ENCODE measurements at places on chromosomes 4 and X.

DNA sequence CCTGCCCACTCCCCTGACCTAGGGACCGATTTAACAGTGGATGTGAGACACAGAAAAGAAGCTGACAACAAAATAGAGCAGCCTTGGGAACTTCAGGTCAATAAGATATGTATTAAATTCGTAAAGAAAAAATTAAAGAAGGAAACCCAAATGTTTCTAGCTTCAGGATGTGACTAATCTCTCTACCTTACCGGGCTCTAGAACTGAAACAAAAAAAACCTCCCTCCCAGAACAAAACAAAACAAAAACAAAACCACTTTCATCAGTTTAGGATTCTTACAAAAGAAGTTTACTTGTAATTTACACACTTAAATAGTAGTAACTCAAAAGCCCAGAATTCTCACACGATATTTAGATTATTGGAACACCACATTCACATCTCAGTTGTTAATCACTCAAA lies 185.8 kb upstream of the RPS6KA3 start:
- DNase-seq, result no peak

DNA sequence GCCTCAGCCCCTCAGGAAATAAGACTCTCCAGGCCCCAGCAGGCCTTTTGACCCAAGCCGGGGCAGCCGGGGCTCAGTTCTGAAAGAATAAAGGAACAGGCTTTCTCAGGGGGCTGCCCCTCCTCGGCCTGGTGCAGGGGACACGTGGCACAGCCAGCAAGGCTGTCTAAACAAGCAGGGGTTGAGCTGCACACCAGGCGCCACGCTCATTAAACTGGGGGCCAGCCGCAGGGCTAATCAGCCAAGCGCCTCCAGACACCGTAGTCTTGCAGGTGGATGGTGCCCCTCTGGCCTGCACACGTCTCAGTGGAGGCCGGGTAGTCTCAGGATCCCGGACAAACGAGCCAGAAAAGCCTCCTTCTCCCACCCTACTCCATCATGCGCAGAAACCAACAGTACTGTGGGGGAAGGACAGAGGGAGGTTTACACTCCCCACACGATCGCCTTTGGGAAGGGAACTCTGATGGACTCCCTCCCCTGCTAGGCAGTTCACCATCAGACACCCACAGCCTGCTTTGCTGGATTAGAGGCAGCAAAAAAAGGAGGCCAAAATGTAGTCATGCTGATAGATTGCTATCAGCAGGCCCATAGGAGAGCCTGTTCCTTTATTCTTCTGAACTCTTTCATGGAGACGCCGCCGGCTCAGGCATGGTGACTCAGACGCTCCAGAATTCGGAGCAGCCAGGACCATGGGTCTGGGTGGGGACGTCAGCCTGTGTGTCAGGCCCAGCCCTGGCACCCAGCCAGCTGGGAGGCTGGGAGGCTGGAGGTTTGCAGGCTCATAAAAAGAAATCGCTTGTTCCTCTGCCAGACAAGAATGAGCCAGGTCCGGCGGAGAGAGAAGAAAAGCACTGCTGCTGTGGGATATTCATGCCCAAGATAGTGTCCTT lies 342.4 kb downstream of the BCOR start:
- DNase-seq, result no peak

- DNase-seq, result no peak
Observed at GRCh38 chrX:147927256-147927655, 15.5 kb downstream of the FMR1 start.

DNA sequence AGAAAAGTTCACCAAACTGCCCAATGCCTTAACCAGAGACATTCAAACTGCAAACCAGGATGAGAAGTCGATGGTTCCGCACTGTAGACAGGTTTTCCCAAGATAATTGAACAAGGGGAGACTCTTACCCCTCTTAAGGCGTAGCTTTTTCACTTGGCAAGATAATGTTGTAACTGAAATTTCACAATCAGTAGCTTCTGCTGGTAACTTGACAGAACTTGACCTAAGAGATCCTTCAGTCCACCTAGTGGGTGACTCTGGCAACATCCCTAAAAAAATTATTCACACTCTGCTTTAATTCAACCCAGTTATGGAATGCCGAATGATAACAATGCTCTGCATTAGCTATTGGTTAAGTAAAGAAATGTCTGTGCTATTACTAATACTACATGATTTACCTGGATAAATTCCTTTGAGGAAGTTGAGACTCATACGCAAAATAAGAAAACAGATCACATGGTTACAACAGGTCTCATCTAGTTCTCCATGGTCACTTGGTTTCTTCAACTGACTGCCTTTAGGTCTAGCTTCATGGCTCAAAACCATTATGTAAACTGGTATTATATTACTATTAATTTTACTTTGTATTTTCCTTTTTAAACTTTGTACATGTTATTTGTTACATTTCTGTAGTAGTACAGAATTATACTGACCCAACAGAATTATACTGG lies 9.1 kb downstream of the ELF2 start:
- DNase-seq, result no peak

- no peak for DNase-seq
Observed at GRCh38 chr4:184273166-184274147, 55.8 kb upstream of the ENPP6 start.
